ENCODE measurements at places on chromosomes 16 and 17. TPM values are rescaled to one million over a fixed set of nuclear protein-coding genes. Genes with fewer than 3 reads are reported as not detected.

DNA sequence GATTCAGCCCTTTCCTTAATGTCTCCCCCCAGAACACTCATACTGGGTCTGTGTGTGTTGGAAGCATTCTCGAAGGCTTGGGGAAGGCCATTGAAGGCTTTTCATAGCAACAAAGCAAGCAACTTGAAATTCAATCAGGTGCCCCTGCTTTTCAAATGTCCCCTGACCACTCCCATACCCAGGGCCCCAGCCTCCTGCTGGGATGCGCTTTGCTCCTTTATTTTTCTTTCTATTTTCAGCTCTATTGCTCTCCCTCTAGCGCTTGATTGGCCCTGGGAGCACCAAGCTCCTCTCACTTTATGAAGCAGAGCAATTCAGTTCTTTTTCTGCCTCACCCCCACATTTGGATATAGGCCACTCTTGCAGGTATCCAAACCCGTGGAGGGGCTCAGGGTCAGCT is 92.0 kb downstream of the WSCD1 start:
- no peak for DNase-seq
- H3K27ac ChIP-seq = no peak overlapping the region
- no peaks in the 10 kb centered on the region for H3K27me3 ChIP-seq
- H3K36me3 ChIP-seq = no peaks in the 10 kb centered on the region

- peak overlapping the region; percentile 34 for H3K27ac ChIP-seq
- H3K27me3 ChIP-seq = no peaks in the 10 kb centered on the region
- peaks cover 52% of the 10 kb centered on the region for H3K4me1 ChIP-seq
- no peak for DNase-seq
- H3K4me3 ChIP-seq = no peak overlapping the region
- no peaks in the 10 kb centered on the region for H3K36me3 ChIP-seq
Observed at GRCh38 chr17:76544546-76545365, 4.9 kb downstream of the PRCD start.

- no peaks in the 10 kb centered on the region for H3K27me3 ChIP-seq
- no peak for DNase-seq
- H3K36me3 ChIP-seq = no peaks in the 10 kb centered on the region
- no peak overlapping the region for H3K27ac ChIP-seq
- no peak overlapping the region for H3K4me3 ChIP-seq
Observed at GRCh38 chr16:25026621-25027020, 11.5 kb upstream of the ARHGAP17 start.

CCL11 gene
- total RNA-seq = 1.2 TPM

All from vagina (tissue), 2 donors.